ENCODE measurements at places on chromosomes 11 and 22.
A peak's percentile ranks its signal among the peaks of the same experiment; 100 is the strongest.

GRCh38 chr11:65786786-65787636 lies at the start of gene OVOL1:
OVOL1 (plus strand) TSS chr11:65787063; CDS start chr11:65787374, 311 bp downstream.
- peak; percentile 87 for DNase-seq

GRCh38 chr11:129704831-129705230 lies 110.8 kb upstream of the TMEM45B start:
- DNase-seq, result no peak

DNA sequence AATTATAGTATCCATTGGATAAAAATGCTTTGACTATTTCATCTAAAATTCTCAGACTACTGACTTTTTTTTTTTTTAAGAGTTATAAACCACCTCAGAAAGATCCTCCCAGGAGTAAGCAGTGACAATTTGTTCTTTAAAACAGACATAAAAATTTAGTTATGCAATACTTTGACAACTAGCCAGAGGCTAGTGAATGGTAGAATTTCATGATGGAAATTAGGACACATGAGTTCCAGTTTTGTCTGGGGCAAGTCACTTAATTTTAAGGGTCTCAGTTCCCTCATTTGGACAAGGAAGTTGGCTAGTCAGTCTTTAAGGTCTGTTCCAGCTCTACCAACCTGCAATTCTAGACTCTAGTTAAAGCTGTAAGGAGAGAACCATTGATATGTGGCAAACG lies 2.9 kb downstream of the IL18 start:
- no peak for DNase-seq

GRCh38 chr22:43449831-43450225 lies 38.0 kb downstream of the MPPED1 start:
- DNase-seq, result no peak

DNA sequence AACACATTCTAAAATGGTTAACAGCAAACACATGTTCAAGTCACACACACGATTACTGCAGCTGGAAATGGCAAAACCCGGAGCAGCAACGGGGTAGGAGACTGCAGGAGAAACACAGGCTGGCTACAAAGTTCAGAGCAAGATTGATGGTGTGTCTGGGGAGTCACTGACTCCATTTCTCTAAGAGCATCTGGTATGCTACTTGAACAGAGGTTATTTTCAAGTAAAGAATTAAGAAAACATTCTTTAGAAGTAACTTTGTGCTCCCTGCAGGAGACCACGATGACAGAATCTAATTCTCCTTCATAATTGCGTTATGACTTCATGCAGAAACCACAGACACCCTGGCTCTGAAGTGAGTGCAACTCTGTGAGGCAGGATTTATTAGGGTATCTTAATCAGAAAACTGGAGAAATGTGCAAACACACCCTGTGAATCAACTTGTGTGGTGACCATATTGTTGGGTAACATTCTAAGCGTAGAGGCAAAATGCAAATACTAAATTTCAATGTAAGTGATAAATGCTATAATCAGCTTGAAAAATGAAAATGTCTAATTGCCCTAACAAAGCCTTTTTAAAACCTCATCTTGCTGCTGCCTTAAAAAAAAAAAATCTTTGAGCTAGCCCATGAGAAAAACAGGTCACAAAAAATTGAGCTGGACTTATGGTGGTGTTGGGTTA lies 303.0 kb downstream of the CADM1 start:
- DNase-seq, result no peak

GRCh38 chr11:112128483-112129121 lies 35.3 kb downstream of the IL18 start:
- DNase-seq, result no peak

DNA sequence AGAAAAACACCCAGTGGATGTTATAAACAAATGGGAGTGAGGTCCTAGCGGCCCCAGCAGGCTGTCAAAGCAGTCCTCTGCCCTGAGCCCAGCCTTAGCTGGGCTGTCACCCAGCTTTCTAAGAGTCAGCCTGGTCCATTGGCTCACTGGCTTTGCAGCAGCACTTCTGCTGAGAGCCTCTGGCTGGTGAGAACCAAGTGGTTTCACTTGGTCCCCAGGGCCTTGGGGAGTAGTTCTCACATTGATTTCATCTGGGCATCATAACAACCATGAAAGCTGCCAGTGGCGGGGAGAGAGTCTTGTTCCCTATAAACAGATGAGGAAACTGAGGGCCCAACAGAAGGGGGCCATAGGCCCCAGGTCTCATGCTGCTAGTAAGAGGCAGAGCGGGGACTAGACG lies 11.4 kb downstream of the SEC14L6 start:
- no peak for DNase-seq

DNA sequence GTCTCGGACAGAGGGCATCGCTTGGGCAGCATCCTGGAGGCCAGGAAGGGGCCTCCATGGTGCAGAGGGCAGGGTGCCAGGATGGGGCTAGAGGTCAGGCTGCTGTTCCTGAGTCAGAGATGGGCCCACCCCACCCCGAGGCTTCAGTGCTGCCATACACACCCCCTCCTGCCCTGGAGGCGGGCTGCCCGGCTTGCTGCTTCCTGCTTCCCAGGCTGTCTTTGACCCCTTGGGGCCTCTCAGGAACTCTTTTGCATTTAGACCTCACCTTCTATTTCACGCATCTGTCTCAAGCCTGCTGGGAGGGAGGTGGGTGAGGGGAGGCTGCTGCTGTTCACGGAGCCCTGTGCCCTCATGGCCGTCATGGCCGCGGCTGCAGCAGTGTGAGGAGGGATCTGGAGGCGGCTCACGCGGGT lies 6.6 kb upstream of the GRAMD4 start:
- DNase-seq, result no peak
